ENCODE measurements at places on chromosomes 5 and 9.

DNA sequence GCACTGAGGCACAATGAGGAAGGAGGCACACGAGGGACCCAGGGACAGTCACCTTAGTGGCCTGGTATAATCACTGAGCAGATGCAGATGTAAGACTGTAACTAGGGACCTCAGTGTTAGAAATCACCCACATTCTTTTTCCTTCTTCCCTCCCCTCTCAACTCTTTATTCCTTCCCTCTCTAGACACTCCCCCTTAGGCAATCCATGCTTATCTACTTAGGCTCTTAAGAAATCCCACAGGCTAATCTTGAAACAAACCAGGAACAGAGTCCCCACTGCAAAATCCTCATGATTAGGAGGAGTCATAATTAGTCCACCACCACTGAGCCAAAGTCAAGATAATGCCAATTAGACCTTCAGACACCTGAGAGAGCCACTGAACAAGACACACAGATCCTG, 84.7 kb downstream of the ELAVL2 start:
- DNase-seq, result no peak

DNA sequence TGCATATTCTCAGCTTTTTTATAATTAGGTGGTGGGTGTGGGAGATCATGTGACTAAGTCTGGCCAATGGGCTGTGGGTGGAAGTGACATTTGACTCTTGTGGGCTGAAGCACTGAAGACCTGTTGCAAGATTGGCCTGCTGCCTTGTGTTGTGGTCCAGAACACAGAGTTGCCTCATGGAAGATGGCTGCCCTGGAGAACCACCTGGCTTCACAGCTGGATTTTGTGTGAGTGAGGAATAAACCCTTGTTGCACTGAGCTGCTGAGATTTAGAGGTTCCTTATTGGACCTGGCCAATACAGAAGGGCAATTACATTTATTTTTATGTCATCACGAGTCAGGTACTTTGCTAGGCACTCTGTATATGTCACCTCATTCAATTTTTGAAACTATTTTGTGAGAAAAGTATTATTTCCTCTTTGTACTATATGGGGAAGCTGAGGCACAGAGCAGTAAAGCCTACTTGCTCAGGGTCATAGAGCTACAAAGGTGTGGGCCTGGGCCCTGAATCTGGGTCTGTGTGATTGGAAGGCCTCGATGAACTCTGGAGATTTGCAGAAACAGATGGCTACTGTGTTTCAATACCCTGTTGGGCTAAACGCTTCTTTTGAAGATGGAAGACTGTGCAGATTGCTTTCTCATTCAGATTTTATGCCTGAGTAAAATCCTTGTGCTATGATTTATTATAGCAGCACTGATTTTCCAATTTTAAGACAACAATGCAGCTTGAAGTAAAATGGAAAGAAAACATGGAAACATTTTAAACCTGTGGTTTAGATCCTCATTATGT, 71.2 kb upstream of the TBC1D2 start:
- no peak for DNase-seq

DNA sequence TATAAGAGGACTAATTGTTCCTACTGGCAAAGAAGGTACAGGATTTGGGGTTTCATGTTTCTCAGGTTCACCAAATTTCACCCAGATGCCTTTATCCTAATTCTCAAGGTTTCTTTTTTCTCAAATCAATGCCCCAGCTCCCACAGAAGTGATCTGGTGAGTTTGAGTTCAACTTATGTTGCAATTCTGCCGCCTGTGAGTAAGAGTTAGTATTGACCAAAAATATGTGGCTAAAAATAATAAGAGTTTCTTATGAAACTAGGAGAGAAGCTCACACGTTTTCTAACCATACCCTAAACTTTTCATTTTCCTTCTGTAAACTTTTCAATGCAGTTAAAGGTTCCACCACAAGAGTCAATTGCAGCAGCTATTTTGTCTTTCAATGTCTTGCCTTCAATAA, 15.1 kb downstream of the SLCO6A1 start:
- DNase-seq, result no peak

DNA sequence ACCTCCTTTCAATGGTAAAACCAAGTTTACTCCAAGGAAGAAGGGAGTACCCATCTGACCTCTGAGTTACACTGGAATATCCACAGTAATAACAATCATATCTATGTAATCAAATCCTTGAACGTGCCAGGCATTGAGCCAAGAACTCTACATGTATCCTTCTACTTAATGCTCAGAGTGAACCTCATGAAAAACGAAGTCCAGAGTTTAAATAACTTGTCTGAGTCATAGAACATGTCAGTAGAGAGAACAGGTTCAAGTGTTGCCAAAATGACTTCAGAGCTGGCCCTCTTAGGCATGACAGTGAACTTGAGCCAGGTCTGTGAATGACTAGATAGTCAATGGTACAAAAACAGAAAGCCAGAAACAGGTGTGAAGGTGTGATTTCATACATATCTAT, 164.1 kb upstream of the ZNF618 start:
- no peak for DNase-seq

GRCh38 chr9:134213508-134213850, 49.1 kb upstream of the RNU6ATAC start:
- no peak for DNase-seq

DNA sequence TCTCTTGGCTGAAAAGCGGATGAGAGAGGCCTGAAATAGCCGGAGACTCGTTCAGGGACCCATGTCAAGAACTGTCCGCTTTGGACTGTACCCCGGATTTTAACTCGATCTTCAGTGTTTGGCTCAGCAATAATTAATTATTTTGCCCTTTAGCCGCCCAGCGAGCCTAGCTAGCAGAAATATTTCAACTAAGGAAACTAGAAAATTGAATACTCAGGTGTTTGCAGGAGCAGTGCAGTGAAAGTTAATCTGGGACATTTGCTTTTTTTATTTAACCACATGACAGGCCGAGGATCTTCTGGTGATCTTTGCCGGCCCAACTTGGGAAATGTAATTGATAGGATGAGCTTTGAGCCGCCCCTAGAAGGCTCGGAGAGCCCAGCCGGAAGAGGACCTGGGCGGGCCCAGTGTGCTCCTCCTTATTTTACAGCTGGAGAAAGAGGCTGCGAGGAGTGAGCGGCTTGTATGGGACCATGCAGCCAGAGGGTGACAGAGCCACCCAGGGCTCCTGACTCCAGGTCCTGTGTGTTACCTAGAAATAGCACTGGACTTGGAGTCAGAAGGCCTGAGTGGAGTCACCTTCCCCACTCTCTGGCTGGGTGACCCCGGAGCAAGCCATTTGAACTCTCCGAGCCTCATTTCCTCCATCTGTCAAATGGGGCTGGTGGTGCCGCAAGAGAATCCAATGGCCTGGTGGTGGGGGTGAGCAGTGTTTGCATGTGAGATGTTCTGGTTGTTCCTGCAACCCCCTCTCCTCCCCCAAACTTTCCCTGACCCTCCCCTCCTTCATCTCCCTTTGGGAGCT, 2.4 kb downstream of the PPARGC1B start:
- DNase-seq, result no peak

DNA sequence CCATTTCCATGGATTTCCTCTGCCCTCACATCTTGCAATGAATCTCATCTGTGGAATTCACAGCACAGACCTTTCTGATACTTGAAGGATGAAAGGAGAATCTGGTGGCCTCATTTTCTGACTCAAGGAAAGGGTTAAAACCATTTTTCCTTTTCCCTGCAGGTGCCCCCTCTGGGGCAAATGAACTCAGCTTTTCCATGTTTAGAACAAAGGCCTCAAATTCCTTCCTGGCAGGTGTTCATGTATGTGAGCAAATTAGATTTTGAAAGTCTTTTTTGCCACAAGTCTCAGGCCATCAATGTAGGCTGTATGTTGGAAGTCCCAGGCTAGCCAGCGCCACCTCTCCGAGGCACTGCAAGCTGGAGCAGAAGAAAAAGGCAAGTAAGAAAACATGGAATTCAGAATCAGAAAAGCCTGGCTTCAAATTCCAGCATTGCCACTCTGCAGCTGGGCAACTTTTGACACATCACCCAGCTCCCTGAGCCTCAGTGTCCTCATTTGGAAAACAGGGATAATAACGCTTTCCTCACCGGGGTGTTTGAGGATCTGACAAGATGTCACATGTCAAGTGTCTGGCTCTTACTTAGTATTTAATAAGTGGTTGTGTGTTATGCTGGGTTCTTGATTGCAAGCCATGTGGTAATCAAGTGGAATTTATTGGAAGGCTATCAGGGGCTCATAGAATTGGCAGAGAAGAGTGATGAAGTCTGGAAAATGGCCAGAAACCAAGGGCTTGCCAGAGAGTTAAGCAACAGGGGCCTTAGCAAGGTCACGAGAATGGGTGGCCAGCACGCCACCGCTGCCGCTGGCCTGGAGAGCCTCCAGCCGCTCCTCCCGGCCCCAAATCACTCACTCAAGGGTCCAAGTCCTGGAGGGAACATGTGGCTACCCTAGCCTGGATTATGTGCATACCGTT, 48.4 kb upstream of the SMIM23 start:
- DNase-seq, result no peak

DNA sequence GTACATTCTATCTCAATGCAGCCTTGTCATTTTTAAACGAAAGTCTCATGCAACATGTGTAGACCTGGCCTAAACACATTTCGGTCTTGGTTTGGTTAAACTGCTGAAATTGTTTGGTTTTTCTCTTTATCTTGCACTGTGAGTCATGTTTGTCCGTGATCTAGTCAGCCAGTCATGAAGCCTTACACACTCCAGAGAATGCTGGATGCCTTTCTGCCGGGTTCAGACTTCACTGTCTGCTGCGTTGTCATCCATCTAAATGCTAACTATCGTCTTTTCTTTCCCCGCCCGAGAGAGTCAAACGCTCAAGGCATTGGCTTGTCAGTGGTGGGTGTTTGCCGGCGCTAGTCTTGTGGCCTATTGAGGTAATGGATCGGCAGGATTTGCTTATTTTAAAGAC, 1194.6 kb upstream of the WWC1 start:
- DNase-seq, result no peak

DNA sequence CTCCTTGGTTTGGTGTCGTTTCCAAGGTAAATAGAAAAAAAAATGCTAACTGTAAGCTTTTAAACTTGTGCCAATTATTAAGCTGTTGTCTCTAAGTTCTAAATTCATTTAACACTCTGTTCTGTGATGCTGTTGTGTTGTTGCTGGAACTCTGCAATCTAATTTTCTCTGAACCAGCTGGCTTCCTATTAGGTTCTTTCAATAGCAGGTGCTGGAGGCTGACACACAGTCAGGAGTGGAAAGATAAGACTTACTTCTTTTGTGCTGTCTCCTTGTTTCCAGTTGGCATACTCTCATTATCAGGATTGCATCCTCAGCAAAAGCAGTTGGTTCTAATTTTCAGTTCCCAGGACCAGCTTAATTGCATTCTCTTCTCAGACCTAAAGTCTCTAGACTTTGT, 1252.6 kb upstream of the NUDT12 start:
- no peak for DNase-seq

DNA sequence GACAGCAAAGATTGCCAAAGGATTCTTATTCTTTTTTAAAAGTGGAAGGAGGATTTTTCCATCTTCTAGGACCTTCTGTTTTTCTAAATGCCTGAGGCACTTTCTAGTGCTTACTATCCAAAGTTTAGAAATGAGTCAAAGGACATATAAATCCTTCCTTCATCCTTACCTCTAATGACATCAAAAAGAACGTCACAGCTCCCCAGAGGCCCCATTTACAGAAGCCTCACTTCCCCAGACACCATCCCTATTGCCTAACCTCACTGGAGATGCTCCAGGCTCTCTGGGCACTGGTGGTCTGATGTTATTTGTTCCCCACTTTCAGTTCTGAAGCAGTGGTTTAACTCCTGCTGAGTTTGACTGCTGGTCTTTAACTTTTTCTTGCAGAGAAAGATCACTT, 504.3 kb downstream of the AGTPBP1 start:
- no peak for DNase-seq

- DNase-seq, result peak; percentile 28
Observed at GRCh38 chr9:17847908-17848307, 269.0 kb downstream of the SH3GL2 start.

- no peak for DNase-seq
Observed at GRCh38 chr9:70814597-70814996, 306.8 kb downstream of the TRPM3 start.

DNA sequence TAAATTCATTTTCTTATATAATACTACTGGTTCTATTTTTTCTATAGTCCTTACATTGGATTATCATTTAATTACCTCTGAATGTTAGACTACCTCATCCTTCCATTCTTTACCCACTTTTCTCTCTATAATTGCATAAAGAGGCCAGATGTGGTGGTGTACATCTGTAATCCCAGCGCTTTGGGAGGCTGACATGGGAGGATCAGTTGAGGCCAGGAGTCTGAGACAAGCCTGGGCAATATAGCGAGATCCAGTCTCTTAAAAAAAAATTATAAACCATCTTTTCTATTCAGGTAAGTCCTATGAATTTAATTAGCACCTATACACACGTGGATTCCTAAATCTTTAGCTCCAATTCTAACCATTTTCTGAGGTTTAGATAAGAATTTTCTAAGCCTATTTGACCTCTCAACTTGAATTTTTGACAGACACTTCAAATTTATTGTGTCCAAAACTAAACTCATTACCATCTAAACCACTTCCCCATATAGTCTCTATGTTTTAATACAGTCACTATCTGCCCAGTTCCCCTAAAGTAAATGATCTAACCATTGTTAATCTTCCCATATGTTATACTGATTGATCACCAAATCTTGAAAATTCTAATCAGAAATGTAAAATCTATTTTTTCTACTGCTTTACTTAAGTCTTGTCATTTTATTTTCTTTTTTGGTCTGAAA, 33.0 kb upstream of the CHD1 start:
- DNase-seq, result no peak

DNA sequence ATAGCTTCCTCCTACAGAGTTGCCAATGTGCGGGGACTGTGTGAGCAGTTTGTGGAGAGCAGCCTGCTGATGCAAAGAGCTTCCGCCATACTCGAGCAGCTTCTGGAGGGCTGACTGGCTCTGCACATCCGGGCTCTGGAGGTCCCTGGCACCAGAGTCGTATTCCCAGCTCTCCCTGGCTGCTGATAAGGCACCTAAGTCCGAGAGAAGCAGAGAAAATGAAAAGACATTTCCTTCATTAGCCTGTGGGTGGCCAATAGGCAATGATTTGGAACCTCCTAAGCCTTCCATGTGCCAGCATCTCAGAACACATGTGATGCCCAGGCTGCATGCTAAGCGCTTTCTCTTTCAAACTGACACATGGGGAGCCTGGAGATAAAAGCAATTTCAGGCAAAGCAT, 94.3 kb downstream of the TSSK1B start:
- DNase-seq, result no peak

GRCh38 chr9:69254223-69254622, 70.8 kb upstream of the ENTREP1 start:
- DNase-seq, result no peak

GRCh38 chr5:114419067-114419388, 57.2 kb downstream of the KCNN2 start:
- no peak for DNase-seq
